ENCODE measurements at places on chromosomes 1 and 21.

DNA sequence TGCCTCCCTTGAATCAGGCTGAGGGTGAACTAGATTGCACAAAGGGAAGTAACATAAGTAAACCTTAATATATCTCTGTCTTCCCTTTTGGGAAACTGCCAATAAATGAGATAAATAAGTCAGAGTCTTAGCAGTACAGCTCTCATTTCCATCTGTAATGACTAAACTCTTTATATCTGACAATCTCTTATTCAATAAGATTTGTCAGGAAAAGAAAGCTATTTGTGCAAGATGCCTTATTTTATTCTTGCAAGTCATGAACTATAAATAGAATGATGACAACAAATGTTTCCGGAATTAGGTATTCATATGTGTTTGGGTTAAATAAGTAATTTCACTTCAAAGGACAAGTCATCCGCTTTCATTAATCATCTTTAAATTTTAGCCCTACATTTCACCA, 229.2 kb downstream of the PTGER3 start:
- DNase-seq: no peak

DNA sequence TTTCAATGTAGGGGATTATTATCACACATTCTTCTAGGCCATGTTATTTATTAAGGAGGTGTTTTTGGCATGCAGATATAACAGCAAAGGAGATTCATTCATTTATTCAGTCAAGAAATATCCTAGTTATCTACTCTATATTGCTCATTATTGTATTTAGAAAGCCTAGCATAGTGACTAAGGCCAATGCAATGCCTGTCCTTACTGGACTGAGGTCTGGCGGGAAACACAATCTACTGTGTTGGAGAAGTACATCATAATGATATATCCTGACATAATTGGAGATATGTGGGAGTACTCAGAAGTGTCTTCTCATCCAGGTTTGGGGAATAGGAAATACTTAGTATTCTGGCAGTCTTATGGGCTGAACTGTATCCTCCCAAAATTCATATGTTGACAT, 421.5 kb upstream of the USP24 start:
- DNase-seq: no peak

GRCh38 chr1:41093826-41094225, 72.3 kb upstream of the SLFNL1 start:
- DNase-seq: no peak

DNA sequence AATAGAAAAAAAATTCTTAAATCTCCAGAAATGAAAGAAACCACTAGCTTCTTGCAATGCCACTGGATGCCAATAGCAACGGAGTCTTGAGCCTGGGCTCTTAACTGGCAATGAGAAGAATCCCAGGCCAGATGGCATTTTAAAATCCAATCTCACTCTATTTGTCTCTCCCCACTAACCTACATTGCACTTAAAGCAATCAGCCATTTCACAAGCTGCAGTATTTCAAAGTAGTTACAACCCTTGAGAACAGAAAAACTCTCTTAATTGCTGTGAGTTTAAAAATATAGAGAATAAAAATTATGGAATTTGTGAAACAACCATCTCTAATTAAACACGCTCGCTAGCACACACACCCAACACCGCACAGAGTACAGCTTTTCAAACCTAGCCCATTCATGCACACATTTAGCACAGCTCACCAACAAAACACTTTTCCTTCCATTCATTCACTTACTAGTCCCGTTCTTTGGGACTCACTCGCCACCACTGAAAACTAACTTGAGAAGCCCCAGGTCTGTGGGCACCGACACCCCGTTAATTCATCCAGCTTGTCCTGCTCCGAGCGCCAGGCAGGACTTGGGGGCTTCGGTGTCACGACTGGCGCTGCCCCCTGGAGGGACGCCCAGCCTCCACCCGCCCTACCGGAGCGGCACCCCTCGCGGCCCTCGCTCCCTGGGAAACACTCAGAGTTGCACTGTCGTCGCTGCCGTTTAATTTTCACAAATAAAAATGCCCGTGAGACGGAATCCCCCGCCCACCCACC, 1.0 kb downstream of the DDAH1 start:
- no peak for DNase-seq

DNA sequence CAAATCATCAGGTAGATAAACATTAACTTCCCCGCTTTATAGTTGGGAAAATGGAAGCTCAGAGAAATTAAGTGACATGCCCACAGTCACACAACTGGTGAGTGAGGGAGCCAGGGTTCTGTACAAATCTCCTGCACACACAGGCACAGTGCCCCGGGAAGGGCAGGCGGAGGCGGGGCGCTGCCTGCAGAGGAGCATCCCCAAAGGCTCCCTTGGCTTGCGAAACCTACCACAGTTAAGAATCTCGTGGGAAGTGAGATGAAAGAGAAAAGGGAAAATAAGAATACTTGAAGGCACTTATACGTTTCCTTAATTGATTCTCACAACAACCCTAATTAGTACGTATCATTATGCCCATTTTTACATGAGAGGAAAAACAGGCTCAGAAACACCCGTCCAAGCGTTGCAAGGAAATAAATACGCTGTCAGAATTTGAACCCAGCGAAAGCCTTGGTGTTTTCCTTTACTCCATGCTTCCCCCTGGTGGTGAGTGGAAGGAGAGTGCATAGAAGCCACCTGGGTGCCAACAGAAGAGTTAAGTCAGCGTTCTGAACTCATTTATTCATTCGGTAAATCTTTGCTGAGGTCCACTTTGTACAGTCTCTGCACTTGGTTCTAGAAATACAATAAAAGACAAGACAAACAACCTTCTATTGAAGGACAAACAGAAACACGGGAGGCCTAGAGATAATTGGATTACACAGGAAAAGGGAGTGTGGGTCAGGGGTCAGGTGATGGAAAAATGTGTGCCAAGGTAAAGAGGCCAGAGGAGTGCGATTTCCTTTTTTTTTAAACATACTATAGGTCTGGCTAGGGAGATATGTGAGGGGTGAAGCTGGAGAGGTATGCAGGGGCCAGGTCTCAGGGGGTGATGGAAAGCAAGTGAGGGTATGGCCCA, 28.4 kb downstream of the ACP6 start:
- peak; percentile 30 for DNase-seq

DNA sequence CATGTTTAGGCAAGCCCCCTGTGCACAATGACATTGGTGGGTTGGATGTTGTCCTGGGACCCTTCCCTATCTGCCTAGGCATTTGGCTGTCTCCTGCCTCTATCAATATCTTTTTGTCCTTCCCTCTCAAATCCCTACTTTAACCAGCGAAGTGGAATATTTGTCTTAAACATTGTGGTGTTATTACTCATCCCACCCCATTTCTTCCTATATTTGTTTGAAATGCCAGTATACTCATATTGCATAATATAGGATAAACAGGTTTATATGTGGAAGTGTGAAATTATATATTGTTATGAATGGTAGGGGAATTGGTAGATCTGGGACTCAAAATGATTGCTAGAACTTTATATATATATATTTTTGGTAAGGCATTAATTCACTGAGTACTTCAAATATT, 80.0 kb downstream of the ADGRL2 start:
- no peak for DNase-seq

GRCh38 chr1:107494061-107494460, 353.2 kb downstream of the NTNG1 start:
- no peak for DNase-seq

GRCh38 chr1:63294803-63295594, 27.4 kb upstream of the FOXD3 start:
- no peak for DNase-seq

DNA sequence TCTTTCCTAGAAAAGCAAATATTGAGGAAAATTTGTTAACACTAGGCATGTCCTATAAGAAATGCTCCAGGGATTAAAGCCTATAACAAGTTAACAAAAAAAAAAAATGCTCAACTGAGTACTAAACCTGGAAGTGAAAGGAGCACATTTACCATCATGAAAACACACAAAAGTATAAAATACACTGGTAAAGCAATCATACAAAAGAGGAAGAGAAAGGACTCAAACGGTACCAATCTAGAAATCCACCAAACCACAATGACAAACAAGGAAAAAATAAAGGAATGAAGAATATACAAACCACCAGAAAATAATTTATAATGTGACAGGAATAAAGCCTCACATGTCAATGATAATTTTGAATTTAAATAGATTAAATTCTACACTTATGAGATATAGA, 21.2 kb downstream of the CD1E start:
- no peak for DNase-seq

DNA sequence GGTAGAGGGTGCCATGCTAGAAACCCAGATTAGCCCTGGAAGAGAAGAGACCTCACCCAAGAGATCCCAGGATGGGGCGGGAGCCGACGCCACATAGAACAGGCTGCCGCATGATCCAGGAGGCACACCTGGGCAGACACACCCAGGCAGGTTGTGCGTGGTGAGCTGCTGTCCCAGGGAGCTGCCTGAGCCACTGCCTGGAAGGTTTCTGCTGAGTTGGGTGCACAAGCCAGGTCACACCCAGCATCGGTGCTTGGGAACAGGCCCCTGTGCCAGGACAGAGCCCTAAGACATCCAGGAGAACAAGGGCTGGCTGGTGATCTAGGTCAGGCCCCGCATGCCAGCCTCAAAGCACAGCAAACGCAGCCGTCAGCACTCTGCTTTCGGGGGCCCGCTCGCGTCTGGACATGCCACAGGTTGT, 40.2 kb downstream of the CTNNBIP1 start:
- no peak for DNase-seq

GRCh38 chr1:64136752-64137411, 66.5 kb upstream of the UBE2U start:
- peak; percentile 26 for DNase-seq

- no peak for DNase-seq
Observed at GRCh38 chr21:39430457-39430856, 15.1 kb downstream of the LCA5L start.

- DNase-seq: no peak
Observed at GRCh38 chr1:60589046-60589748, 493.2 kb upstream of the NFIA start.

GRCh38 chr1:59195151-59195550, 101.7 kb upstream of the FGGY start:
- no peak for DNase-seq

GRCh38 chr1:180574031-180574713, 15.4 kb downstream of the OVAAL start:
- no peak for DNase-seq

GRCh38 chr1:203425663-203425975, 50.0 kb upstream of the PRELP start:
- no peak for DNase-seq

DNA sequence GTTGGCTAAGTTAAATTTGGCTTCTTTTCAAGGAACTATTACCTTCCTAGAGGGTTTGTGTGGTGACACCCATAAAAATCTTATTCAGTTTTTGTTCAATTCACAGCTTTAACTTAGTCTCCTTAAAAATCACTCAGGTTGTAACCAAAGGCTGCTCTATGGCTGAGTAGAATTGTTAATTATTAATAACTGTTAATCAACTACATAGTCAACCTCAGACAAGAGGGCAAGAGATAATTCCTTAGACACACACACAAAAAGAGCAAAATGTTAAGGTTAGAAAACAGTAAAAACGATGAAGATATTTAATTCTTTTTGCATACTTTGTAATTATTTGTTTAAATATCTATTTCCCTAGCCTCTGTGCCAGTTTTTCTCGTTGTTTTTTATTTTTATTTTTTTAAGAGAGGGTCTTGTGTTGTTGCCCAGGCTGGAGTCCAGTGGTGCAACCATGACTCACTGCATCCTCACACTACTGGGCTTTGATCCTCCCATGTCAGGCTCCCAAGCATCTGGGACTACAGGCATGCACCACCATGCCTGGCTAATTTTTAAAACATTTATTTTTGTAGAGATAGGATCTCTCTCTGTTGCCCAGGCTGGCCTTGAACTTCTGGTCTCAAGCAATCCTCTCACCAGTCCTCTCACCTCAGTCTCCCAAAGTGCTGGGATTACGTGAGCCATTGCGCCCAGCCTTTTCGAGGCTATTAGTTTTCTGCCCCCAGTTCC, 215.2 kb downstream of the DISC1 start:
- DNase-seq: no peak

DNA sequence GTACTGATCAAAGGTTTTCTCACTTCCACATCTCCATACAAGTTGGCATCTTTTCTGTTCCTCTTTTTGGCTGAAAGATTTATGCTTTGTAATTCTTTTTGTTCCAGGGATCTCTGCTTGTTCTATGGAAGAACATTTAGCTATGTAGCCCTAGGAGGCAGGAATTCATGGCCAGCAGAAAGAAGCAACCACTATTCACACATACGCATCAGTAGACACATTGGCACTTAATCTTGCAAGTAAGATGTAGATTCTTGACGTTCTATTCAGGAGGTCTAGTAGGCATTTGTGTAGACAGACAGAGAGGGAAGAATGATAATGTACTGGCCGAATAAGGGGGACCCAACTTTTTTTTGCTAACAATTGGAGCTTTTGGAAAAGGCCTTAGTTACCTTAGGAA, 336.0 kb downstream of the NUF2 start:
- no peak for DNase-seq

GRCh38 chr1:42037586-42037985, 115.6 kb upstream of the GUCA2B start:
- no peak for DNase-seq

- DNase-seq: peak; percentile 74
Observed at GRCh38 chr1:203765029-203765837, at the start of gene LAX1. LAX1 (plus strand) TSS chr1:203765183; CDS start chr1:203765566, 383 bp downstream.

GRCh38 chr1:3369446-3370076, 84.9 kb upstream of the ARHGEF16 start:
- DNase-seq: no peak

DNA sequence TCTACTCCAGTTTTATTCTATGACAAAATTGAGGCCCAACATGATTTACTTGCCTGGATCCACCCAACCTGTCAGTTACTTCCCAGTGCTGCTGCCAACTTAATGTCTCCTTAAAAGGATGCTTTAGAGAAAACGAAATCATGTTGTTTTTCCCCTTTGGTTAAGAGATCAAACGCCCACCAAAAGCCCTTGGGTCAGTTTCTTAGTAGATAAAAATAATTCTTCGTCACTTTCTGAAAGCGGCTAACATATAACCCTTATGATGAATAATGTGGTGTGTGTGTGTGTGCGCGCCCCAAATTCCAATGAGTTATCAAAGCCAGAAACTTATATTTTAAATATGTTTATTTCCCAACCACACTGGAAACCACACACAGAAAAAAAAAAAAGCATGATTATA, 52.7 kb upstream of the LGALS8 start:
- no peak for DNase-seq

GRCh38 chr1:199774433-199775089, 252.9 kb upstream of the NR5A2 start:
- no peak for DNase-seq

DNA sequence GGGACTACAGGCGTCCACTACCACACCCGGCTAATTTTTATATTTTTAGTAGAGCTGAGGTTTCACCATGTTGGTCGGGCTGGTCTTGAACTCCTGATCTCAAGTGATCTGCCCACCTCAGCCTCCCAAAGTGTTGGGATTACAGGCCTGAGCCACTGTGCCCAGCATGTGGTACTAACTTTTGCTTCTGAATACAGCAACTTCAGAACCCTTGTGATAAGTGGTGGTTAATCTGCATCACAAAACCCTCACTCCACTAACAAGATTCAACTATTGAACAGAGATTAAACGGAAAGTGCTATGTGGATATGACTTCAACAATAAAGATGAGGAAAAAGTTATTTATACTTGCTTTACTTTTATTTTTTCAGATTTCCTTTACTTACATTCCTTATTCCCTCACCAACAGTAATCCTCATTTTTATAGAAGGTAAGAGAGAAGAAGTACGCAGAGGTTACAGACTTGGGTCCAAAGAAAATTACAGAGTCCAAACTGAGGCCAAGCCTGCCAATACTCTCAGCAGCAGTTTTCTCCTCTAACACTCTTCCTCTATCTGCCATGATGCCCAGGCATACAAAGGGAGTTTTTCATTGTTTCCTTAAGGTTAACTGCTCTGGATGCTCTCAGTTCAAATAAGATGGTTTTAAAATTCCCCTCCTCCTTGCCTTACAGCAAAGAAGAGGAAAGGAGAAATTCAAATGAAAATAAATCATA, 44.3 kb downstream of the SLC16A1 start:
- DNase-seq: no peak

All from activated CD4-positive, CD25-positive, alpha-beta regulatory T cell treated with anti-CD3 and anti-CD28 coated beads, Interleukin-2, amount 50 U/mL, for 16 hours (primary cell).